ENCODE measurements at places on chromosomes 3 and 15. TPM values are rescaled to one million over a fixed set of nuclear protein-coding genes. Genes with fewer than 3 reads are reported as not detected.

The SPATA12 gene
- total RNA-seq: not detected

The KCNMB3 gene
- 3.1 TPM for total RNA-seq

The XRN1 gene
- total RNA-seq: 34.1 TPM

The CCDC39 gene
- 0.94 TPM for total RNA-seq

The SLC2A2 gene
- total RNA-seq: not detected

The TNFSF10 gene
- 62.9 TPM for total RNA-seq

The CHRNA7 gene
- 5.2 TPM for total RNA-seq

The FES gene
- 59.9 TPM for total RNA-seq

The SPINK8 gene
- not detected for total RNA-seq

The CAMK2N2 gene
- total RNA-seq: 0.26 TPM

GRCh38 chr3:128870347-128870746, 9.1 kb upstream of the ACAD9 start:
- H3K27me3 ChIP-seq: no peaks in the 10 kb centered on the region
- H3K4me3 ChIP-seq: no peak overlapping the region
- no peak for DNase-seq
- no peaks in the 10 kb centered on the region for H3K4me1 ChIP-seq

GRCh38 chr3:193210618-193211017, 30.4 kb upstream of the PLAAT1 start:
- DNase-seq: no peak
- no peaks in the 10 kb centered on the region for H3K36me3 ChIP-seq
- no peak overlapping the region for H3K4me3 ChIP-seq
- no peaks in the 10 kb centered on the region for H3K4me1 ChIP-seq

- no peaks in the 10 kb centered on the region for H3K4me1 ChIP-seq
- DNase-seq: no peak
- no peak overlapping the region for H3K4me3 ChIP-seq
- no peak overlapping the region for H3K27ac ChIP-seq
- H3K36me3 ChIP-seq: peaks cover 62% of the 10 kb centered on the region
- H3K27me3 ChIP-seq: no peaks in the 10 kb centered on the region
Measured at GRCh38 chr3:197874064-197874463, 75.9 kb upstream of the RPL35A start.

DNA sequence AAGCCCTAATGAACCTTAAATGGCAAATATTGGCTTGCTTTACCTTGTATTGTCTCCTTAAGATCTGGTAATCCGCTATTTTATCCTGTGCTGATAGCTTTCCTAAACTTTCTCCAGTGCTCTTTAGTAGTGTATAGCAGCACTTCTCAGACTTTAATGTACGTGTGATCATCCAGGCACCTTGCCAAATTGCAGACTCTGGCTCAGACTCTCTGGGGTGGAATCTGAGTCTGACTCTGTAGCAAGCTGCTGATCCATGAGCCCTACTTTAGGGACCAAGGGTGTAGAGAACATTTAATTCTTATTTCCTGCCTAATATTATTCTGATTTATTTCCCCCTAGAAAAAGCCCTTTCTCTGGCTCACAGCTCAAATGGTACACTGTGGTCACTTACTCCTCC, 518.8 kb upstream of the ZNF385D start:
- no peak for DNase-seq
- no peaks in the 10 kb centered on the region for H3K4me1 ChIP-seq
- H3K27ac ChIP-seq: no peak overlapping the region
- no peaks in the 10 kb centered on the region for H3K36me3 ChIP-seq
- no peaks in the 10 kb centered on the region for H3K27me3 ChIP-seq
- no peak overlapping the region for H3K4me3 ChIP-seq

- peak overlapping the region; percentile 54 for H3K4me3 ChIP-seq
- H3K4me1 ChIP-seq: peaks cover 6% of the 10 kb centered on the region
- H3K27ac ChIP-seq: peak overlapping the region; percentile 68
- no peak for DNase-seq
- no peaks in the 10 kb centered on the region for H3K27me3 ChIP-seq
Measured at GRCh38 chr3:122578069-122578740, 755 bp downstream of the PARP15 start.

GRCh38 chr15:47955021-47955420, 165.8 kb upstream of the SLC24A5 start:
- H3K36me3 ChIP-seq: no peaks in the 10 kb centered on the region
- H3K27ac ChIP-seq: no peak overlapping the region
- no peak for DNase-seq
- H3K4me1 ChIP-seq: no peaks in the 10 kb centered on the region

- no peak for DNase-seq
- no peaks in the 10 kb centered on the region for H3K4me1 ChIP-seq
- no peak overlapping the region for H3K4me3 ChIP-seq
Measured at GRCh38 chr15:42359985-42360384, 684 bp downstream of the CAPN3 start.

GRCh38 chr15:38647683-38648082, 83.1 kb upstream of the RASGRP1 start:
- no peaks in the 10 kb centered on the region for H3K36me3 ChIP-seq
- H3K4me1 ChIP-seq: peaks cover 3% of the 10 kb centered on the region
- no peak for DNase-seq
- no peak overlapping the region for H3K27ac ChIP-seq
- no peak overlapping the region for H3K4me3 ChIP-seq

DNA sequence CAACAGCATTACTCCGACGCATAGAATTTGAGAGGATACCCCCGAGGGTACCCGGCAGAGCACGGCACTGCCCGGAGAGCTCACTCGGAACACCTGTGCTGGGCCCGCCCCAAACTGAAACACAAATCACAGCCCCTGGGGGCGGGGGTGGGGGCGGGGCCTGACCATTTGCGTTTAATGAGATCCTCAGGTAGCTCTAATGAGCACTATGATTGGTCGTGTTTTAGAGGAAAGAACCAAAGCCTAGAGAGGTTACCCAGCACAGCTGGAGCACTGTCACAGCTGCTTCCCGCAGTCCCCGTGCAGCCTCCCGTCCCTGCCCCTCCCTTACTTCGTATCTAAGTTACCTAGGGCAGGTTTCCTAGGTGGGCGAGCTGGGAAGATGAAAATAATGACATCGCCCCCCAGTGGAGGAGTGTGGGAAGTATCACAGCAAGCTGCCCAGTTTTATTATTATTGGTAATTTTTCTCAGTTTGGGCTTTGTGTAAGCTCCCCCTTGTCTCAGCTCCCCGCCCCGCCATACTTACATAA, 187.1 kb downstream of the PDE8A start:
- H3K27me3 ChIP-seq: peaks cover 5% of the 10 kb centered on the region
- H3K27ac ChIP-seq: no peak overlapping the region
- no peaks in the 10 kb centered on the region for H3K4me1 ChIP-seq
- no peaks in the 10 kb centered on the region for H3K36me3 ChIP-seq
- peak; percentile 82 for DNase-seq
- H3K4me3 ChIP-seq: peak overlapping the region; percentile 32

GRCh38 chr3:37987751-37988179, 2.8 kb upstream of the VILL start:
- peak overlapping the region; percentile 83 for H3K27ac ChIP-seq
- H3K36me3 ChIP-seq: no peaks in the 10 kb centered on the region
- DNase-seq: peak; percentile 73
- H3K4me1 ChIP-seq: peaks cover 37% of the 10 kb centered on the region
- no peaks in the 10 kb centered on the region for H3K27me3 ChIP-seq

DNA sequence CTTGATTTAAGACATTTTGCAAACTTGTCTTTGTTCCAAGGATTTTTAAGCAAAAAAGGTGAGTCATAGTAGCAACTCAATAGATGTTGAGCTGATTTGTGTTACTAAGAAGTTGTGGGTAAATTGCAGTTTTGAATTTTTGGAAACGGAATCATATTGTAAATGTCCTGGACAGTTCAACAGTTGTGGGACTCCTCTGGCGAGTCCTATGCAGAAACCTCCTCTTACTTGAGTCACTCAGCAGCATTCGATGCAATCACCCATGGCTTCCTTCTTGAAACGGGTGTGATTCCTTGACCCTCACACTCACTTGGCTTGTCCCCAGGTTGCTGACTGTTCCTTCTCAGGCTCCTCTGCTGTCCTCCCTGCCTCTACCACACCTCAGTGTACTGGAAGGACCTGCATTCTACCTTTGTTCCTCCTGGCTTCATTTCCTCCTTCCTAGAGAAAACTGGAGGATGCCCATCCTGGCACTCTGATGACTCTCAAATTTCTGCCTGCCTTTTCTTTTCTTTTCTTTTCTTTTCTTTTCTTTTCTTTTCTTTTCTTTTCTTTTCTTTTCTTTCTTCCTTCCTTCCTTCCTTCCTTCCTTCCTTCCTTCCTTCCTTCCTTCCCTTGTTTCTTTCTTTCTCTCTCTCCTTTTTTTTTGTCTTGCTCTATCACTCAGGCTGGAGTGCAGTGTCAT, 52.8 kb upstream of the DGKG start:
- H3K27ac ChIP-seq: no peak overlapping the region
- no peaks in the 10 kb centered on the region for H3K36me3 ChIP-seq
- no peak overlapping the region for H3K4me3 ChIP-seq

DNA sequence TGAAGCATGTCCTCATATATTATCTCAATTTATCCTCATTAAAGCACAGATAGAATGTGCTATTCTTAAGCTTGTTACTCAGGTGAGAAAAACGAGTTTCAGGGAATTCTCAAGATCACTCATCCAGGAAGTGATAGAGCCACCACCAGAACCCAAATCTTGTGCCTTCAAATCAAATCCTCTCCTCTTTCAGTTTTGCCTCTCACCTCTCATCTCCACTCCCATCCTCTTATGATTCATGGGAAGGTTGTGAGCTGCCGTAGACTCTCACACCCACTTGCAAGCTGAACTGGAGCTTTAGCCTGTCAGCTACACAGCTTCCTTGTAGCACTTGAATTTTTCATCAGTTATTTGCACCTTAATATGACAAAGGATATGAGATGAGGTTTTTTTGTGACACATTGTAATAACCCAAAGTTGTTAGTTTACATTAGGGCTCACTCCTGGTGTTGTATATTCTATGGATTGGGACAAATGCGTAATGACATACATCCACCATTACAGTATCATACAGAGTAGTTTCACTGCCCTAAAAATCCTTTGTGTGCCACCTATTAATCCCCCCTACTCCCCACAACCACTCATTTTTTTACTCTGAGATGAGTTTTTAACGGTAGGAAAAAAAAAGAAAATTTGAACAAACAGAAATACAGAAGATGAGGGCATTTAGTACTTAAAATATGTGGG, 25.7 kb downstream of the GPR15 start:
- H3K4me1 ChIP-seq: no peaks in the 10 kb centered on the region
- no peak overlapping the region for H3K4me3 ChIP-seq
- H3K27ac ChIP-seq: no peak overlapping the region
- no peaks in the 10 kb centered on the region for H3K36me3 ChIP-seq
- DNase-seq: no peak

DNA sequence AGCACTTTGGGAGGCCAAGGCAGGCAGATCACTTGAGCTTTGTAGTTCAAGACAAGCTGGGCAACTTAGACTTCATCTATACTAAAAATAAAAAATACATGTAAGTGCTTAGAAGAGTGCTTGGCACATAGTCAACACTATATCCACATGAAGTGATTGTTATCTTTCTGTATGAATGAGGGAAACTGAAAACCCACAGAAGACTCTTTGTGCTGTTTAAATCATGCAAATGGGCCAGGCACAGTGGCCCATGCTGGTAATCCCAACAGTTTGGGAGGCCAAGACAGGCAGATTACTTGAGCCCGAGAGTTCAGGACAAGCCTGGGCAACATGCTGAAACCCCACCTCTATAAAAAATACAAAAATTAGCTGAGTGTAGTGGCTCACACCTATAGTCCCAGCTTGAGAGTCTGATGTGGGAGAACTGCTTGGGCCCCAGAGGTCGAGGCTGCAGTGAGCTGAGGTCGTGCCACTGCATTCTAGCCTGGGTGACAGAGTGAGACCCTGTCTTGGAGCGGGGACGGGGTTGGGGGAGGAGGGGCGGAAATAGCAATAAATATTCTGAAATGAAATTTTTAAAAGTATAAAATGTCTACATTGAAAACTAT, 129.7 kb downstream of the NR2E3 start:
- no peaks in the 10 kb centered on the region for H3K27me3 ChIP-seq
- H3K36me3 ChIP-seq: no peaks in the 10 kb centered on the region

DNA sequence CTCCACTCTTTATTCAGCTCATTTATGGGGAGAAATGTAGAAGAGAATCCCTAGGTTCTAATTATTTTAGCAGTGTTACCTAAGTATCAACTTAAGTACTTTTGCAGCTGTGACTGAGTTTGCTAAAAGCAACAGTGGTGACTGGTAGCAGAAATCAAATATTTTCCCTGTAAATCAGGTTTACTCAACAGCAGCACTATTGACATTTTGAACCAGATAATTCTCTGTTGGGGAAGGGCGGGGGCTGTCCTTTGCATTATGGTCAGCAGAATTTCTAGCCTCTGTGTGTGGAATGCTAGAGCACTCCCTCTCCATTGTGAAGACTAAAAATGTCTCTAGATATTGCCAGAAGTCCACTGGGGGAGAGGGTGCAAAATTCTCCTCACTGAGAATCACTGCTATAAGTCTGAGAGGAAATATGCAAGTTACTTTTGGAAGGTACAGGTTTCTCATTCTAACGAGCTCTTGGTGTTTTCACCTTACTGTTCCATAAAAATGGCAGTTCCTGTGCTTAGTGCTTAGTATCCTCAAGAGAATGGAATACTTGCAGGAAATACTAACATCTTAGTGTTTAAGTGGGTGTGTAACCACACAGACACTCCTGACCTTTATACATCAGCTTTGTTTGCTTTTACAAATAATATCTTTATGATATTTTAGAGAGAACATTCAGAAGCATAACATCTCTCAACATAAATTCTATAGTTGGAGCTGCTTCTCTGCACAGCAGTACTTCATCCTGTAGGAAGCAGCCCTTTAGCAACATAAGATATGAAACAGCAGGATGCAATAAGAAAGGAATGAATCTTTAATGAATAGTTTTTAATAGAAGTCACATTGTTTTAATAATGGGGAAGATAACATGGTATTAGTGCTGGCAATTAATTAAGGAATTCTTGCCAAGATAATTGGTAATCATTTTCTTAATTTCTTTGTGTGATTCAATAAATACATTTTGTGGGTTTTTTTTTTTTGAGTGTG, 246.5 kb upstream of the GOLIM4 start:
- no peak overlapping the region for H3K27ac ChIP-seq
- DNase-seq: no peak
- no peak overlapping the region for H3K4me3 ChIP-seq
- no peaks in the 10 kb centered on the region for H3K4me1 ChIP-seq
- H3K36me3 ChIP-seq: no peaks in the 10 kb centered on the region

GRCh38 chr3:151871639-151872468, 1.6 kb upstream of the SUCNR1 start:
- no peak overlapping the region for H3K4me3 ChIP-seq
- no peak overlapping the region for H3K27ac ChIP-seq
- DNase-seq: no peak
- H3K36me3 ChIP-seq: no peaks in the 10 kb centered on the region
- no peaks in the 10 kb centered on the region for H3K4me1 ChIP-seq

GRCh38 chr15:36947035-36947719, 153.2 kb downstream of the MEIS2 start:
- H3K27me3 ChIP-seq: no peaks in the 10 kb centered on the region
- no peak overlapping the region for H3K4me3 ChIP-seq
- no peaks in the 10 kb centered on the region for H3K36me3 ChIP-seq
- H3K27ac ChIP-seq: no peak overlapping the region

DNA sequence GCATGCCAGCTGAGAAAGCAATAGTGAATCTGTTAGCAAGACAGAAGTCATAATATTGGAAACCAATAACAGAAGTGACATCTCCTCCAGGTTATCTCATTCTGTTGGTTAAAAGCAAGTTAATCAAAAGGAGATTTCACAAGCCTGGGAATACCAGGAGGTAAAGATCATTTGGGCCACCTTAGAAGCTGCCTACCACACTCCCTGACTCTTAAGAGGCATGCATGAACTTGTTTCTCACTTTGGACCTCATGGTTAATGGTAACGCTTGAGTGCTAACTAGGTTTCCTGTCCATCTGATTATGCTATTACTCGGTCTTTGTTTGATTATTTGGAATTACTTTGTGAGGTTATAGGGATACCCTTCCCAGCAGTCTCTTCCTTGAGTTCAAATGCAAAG, 650.8 kb upstream of the SGO1 start:
- no peaks in the 10 kb centered on the region for H3K27me3 ChIP-seq
- H3K27ac ChIP-seq: no peak overlapping the region
- H3K4me3 ChIP-seq: no peak overlapping the region
- DNase-seq: no peak
- no peaks in the 10 kb centered on the region for H3K4me1 ChIP-seq
